ENCODE measurements at places on chromosomes 3 and 15. TPM values are rescaled to one million over a fixed set of nuclear protein-coding genes. Genes with fewer than 3 reads are reported as not detected.

DNA sequence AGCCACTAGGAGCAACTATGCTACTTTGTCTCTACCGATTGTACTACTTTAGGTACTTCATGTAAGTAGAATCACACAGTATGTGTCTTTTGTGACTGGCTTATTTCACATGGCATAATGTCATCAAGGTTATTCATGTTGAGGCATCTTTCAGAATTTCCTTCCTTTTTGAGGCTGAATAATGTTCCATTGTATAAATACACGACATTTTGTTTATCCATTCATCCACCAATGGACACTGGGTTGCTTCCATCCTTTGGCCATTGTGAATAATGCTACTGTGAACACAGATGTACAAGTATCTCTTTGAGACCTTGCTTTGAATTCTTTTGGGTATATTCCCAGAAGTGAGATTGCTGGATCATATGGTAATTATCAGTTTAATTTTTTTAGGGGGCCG lies 29.2 kb downstream of the MYO5A start:
- H3K27me3 ChIP-seq: no peaks in the 10 kb centered on the region
- peaks cover 36% of the 10 kb centered on the region for H3K4me1 ChIP-seq
- H3K36me3 ChIP-seq: peaks cover 6% of the 10 kb centered on the region

- no peaks in the 10 kb centered on the region for H3K36me3 ChIP-seq
- H3K4me3 ChIP-seq: no peak overlapping the region
- ATAC-seq: no peak
- H3K27me3 ChIP-seq: peaks cover 16% of the 10 kb centered on the region
- no peaks in the 10 kb centered on the region for H3K4me1 ChIP-seq
- no peak overlapping the region for H3K27ac ChIP-seq
Measured at GRCh38 chr3:185878920-185879319, 54.1 kb upstream of the IGF2BP2 start.

- no peak overlapping the region for H3K4me3 ChIP-seq
- no peak for ATAC-seq
- no peak overlapping the region for H3K27ac ChIP-seq
- no peaks in the 10 kb centered on the region for H3K4me1 ChIP-seq
- peaks cover 4% of the 10 kb centered on the region for H3K27me3 ChIP-seq
- no peaks in the 10 kb centered on the region for H3K36me3 ChIP-seq
Measured at GRCh38 chr3:39226106-39226741, 33.8 kb upstream of the XIRP1 start.

DNA sequence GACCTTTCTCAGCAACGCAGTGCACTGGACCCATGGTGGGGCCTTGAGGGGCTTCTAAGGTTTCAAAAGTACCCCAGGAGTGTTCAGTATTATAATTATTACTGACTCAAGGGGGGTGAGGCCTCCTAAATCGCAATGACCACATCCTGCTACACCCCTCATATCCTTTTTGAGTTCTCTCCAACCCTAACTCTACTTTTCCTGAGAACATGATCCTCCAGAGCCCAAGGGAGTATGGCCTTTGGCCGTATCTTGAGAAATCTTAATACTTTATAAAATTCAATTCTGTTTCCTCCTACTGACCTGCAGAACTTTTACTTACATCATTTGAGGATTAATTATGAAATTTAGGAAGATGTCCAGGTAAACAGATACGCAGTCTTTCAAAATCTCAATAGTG lies 30.4 kb upstream of the RARRES1 start:
- peaks cover 4% of the 10 kb centered on the region for H3K4me1 ChIP-seq
- H3K36me3 ChIP-seq: no peaks in the 10 kb centered on the region
- H3K27me3 ChIP-seq: no peaks in the 10 kb centered on the region
- H3K27ac ChIP-seq: no peak overlapping the region
- no peak overlapping the region for H3K4me3 ChIP-seq
- no peak for ATAC-seq

ZIC1 gene
- not detected for total RNA-seq
